Stimulated activated CD4-positive, alpha-beta T cell treated with anti-CD3 and anti-CD28 coated beads, Interleukin-15, amount 100 ng/mL, for 24 hours (primary cell): ENCODE measurements at places on chromosomes 12 and 14.

DNA sequence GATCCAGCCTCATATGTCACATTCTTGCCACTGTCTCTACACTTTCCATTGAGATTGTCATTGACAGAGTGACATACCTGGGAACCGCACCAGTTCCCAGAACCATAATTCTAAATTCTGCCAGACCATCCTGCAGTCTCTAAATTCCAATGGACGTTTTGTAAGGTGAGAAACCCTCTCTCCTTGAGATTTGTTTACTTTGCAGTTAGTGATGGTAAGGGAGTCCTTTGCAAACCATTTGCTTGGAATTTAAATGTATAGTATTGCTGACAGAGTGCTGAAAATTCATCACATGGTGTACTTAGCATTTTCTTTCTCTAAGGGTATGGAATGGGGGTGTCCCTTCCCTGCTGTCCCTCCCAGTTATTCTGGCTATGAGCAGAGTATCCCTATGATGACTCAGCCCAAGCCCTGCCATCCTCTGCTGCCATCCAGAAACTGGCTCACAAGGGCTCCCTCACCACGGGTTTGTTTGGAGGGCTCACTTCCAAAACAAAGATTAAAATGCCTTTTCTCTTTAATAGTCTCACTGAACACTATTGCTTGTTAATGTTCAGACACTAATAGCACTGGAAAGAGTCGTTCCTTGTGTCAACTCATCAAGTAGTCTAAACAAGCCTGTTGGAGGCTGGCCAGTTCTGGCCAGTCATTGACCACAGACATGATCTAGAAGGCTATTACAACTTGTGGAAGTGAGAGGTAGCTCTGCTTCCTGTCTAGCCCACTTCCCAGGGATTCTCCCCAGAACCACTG lies 129.0 kb upstream of the HMGA2 start:
- DNase-seq = no peak

DNA sequence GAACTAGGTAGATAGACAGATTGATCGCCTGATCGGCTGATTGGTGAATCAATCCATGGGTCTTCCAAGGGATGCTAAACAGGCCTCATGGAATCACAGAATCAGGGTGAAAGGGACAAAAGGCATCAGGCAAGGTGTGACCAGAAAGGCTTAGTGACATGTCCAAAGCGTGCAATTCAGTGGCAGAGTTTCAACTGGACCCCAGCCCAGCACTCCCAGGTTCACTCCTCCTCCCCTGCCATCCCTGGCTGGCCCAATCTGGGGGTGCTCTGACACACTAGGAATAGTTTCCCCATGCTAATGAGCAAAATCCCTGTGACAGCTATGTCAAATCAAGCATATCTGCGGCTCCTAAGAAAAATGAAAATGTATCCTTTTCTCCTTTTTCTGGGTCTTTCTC lies 50.4 kb downstream of the NINJ2 start:
- DNase-seq = no peak

GRCh38 chr14:95332641-95333040 lies 12.9 kb upstream of the CLMN start:
- DNase-seq = no peak

- DNase-seq = no peak
Observed at GRCh38 chr12:98162906-98163678, 352.3 kb upstream of the TMPO start.

- DNase-seq = no peak
Observed at GRCh38 chr12:29208060-29208459, 59.0 kb downstream of the FAR2 start.

- no peak for DNase-seq
Observed at GRCh38 chr12:18723752-18724151, 14.1 kb downstream of the PLCZ1 start.

GRCh38 chr12:127191129-127191528 lies 1075.8 kb upstream of the TMEM132C start:
- DNase-seq = no peak

GRCh38 chr12:132329036-132329719 lies at the start of gene GALNT9:
Gene GALNT9, minus strand, starts transcription at chr12:132329589. Its CDS starts 386 bp downstream, at chr12:132329203.
- DNase-seq = peak; percentile 22

GRCh38 chr14:54564071-54564867 lies 2.7 kb upstream of the SAMD4A start:
- DNase-seq = no peak

- no peak for DNase-seq
Observed at GRCh38 chr14:67852926-67853604, 33.5 kb downstream of the RAD51B start.

DNA sequence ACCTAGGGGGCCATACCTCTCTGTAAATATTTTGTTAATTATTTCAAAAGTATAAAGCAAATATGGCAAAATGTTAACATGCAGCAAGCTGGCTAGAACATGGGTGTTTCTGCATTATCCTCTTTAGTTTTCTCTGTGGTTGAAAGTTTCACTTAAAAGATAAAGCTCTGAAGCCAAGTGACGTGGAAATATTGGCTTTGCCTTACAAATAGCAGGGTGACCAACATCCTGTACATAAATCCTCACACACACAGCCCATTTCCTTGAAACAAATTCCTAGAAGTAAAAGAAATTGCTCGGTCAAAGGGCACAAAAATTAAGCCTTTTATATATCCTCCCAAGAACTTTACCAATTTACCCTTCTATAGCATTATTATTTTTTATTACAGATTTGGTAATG lies 10.6 kb upstream of the VWF start:
- DNase-seq = no peak

DNA sequence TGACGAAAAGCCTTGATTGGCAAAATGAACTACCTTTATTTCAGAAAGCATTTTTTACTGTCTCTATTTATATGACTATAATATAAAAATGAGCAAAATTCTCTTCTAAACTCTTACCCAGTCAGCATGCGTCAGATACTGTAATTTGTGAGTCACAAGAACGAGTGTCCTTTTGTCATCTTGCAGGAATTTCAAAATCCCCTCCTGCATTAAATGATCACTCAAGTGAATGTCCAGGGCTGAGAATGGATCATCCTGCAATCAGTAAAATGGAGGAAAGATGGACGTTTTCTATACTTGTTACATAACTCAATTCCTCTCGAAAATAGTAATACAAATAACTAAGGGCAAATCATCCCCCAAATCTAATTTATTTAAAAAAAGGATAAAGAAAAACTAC lies 77.7 kb upstream of the KCNJ8 start:
- no peak for DNase-seq

- DNase-seq = no peak
Observed at GRCh38 chr14:60630129-60630528, 19.1 kb downstream of the SIX1 start.

GRCh38 chr12:108731866-108732461 lies 646 bp upstream of the CORO1C start:
- peak; percentile 99 for DNase-seq

GRCh38 chr12:124083708-124084107 lies 110.7 kb downstream of the ZNF664 start:
- no peak for DNase-seq

DNA sequence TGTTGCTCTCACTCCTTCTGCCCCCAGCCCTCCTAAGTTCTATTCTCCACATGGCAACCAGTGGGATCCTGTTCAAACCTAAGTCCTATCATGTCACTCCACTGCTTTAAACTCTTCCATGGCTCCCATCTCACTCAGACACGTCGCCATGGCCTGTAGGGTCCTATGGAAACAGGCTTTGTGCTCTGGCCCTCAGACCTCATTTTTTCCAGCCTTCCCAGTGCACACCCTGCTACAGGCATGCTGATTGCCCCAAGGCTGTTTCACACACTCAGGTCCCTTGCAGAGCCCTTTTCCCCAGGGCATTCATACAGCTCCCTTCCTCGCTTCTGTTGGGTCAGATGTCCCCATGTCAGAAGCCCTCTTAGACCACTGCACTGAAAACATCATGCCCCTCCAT lies 11.2 kb upstream of the MED13L start:
- DNase-seq = no peak

GRCh38 chr12:51823875-51824565 lies 24.5 kb downstream of the FIGNL2 start:
- DNase-seq = peak; percentile 38

DNA sequence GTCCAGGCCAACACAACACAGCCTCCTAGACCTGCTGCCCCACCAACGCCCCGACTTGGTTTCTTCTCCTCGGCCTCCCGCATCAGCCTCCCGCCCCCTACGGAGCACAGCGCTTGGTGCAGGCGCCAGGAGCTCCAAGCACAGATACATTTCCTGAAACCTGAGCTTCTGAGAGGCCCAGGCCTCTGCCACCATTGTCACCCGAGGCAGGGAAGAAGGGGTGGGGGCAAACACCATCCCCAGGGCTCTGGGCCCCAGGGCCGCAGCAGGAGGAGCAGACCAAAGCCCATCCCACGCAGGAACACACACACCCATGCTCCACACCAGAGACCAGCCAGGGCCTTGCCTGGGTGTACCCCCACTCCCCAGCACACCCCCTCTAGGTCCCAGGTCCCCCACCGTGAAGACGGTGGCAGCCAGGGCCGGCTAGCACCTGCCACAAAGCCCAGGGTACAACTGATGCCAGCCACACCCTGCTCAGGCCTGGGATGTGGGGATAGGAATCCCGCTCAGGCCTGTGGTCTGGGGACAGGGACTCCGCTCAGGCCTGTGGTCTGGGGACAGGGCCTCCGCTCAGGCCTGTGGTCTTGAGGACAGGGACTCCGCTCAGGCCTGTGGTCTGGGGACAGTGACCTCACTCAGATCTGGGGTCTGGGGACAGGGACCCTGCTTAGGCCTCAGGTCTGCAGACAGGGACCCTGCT lies 5.4 kb downstream of the JAG2 start:
- no peak for DNase-seq

DNA sequence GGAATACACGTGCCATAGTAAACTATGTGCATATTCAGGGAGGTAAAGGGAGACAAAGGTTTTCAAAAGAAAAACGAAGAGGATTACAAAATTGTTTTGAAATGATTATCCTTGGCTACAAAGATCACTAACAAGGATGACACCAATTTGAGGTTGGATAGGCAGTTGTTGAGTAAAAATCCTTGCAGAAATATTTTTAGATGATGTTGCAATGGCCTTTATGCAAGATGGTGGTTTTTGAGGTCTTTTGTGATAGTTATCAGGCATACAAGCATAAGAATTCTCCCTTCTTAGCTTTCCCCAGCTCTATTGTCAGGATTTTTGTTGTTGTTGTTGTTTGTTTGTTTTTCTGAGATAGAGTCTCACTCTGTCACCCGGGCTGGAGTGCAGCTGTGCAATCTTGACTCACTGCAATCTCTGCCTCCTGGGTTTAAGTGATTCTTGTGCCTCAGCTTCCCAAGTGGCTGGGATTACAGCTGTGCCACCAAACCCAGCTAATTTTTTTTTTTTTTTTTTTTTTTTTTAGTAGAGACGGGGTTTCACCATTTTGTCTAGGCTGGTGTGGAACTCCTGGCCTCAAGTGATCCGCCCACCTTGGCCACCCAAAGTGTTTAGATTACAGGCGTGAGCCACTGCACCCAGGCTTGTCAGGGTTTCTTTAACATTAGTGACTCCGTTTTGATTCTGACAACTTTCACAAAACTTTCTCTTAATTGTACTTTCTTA lies 7.8 kb downstream of the RNASE1 start:
- no peak for DNase-seq

DNA sequence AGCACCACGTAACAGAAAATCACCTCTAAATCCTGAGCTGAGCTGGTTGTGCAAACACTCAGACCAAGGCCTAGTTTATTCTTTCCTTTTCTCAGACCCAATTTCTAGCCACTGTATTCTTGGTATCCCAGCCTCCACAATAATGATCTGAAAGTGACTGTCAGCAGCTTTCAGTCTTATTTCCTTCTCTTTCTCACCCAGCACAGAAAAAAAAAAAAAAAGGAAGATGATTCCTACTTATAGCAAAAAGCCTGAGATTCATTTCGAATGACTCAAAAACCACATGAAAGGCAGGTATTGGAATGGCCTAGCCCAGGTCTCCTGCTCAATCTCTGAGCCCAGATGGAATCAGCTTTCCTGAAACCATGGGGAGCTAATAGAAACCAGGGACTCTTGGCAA lies 298.6 kb upstream of the PPFIA2 start:
- no peak for DNase-seq

- peak; percentile 67 for DNase-seq
Observed at GRCh38 chr12:103924761-103925641, 5.2 kb upstream of the HSP90B1 start.

DNA sequence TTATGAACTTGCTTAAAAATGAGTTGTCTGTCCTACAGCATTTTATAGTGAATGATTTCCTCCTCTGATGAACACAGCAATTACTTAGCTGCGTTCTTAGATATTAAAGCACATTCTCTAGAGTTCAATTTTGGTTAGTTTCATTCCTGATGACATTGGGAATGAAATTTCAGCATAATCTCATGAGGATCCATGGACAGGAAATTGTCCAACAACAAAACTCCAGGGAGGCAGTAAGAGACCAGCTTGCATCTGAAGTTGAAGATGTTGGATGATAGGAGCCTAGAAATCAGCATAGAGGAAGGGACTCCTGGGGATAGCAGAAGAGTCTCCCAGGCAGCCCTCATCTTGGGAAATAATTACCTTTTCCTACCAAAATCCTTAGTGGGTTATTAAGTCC lies 128.7 kb upstream of the RAP1B start:
- DNase-seq = no peak

- peak; percentile 73 for DNase-seq
Observed at GRCh38 chr14:93103392-93104080, 12.2 kb downstream of the ITPK1 start.

DNA sequence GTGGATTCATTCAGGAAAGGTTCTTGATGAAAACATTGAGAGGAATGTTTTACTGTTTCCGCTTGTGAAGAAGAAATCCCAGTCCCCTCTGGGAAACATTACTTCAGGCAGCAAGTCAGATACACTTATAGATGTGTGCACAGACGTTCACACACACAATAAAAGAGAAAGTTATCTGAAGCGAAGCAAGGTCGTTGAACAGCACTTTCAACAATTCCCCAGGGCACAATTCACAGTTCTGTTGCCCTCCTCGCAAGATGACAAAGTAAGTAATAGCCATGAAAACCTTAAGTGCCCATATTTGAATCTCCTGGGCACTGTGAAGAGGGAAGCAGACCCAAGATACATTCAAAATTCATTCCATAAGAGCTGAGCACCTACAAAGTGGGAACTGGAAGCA lies 156.6 kb upstream of the CAND1 start:
- no peak for DNase-seq

DNA sequence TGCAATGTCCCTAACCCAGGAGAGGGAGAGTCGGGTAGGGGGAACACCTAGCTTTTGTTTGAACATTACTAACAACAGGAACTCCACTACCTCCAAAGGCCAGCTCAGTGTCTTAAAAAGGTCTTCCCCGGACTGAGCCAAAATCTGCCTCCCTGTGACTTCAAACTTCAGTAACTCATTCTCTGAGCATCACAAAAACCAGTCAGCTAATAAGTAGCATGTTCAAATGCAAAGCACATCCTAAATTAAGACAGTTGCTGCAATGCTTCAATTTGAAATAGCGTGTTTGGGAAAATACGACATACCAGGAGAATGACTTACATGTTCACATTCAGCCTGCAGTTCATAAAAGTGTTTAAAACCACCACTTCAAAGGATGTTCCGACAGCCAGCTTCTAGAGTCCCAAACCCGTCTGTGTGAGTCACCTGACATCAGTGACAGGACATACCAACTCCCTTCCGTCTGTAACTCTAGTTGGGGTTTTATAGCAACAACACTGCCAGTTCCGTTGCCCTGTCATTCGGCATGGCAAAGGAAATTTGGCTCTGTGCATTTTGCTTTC lies 13.0 kb downstream of the ZFP36L1 start:
- peak; percentile 68 for DNase-seq

GRCh38 chr12:122987086-122987951 lies 6.8 kb downstream of the ARL6IP4 start:
- DNase-seq = no peak
